Left colon (tissue), 2 donors: ENCODE measurements at places on chromosomes 6 and 20. TPM values are rescaled to one million over a fixed set of nuclear protein-coding genes. Genes with fewer than 3 reads are reported as not detected.

- no peak for DNase-seq
These were observed 99.0 kb upstream of the TNFAIP3 start for GRCh38 chr6:137767911-137768690.

GRCh38 chr20:53718142-53719021 is 124.7 kb upstream of the ZNF217 start:
- DNase-seq = no peak

DNA sequence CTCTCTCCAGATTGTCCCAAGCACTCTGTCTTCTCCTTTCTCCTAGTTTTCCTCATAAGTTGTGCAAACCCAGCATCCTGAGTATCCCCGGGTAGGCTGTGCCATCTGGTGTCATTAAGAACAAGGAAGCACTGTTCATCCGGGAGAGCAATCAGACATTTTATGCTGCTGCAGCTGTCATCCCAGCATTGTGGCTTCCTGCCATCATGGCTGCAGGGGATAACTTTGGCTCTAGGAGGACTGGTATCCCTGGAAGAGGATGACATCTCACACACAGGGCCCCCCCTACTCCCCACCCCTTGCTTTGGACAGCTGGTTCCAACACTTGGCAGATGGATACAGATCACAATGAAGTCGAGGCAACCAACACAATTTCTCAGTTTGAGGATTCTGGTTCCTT is 1195.1 kb upstream of the MAP3K7 start:
- no peak for DNase-seq

GRCh38 chr6:109225946-109226345 is 130.6 kb downstream of the CEP57L1 start:
- DNase-seq = no peak

DNA sequence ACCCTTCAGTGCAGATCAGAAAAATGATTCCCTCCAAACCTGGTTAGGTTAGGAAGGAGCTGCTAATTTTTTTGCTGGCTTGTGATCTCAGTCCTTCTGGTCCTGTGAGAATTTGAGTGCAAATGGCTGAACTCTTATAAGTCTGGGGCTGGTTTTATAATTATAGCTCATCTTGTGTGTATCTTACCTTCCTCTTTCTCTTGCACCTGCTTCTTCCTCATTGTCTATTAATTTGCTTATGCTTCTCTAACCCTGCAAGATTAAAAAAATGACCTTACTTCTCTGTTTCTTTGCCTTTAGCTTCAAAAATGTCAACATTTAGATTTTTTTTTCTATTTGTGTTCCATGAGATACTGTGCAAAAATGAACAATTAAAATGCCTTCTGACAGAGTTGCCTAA is 576.2 kb downstream of the DHX35 start:
- no peak for DNase-seq

GRCh38 chr6:84808491-84809061 is 44.2 kb upstream of the TBX18 start:
- DNase-seq = no peak

GRCh38 chr6:43980004-43980795 is 147.1 kb downstream of the MRPL14 start:
- DNase-seq = no peak

DNA sequence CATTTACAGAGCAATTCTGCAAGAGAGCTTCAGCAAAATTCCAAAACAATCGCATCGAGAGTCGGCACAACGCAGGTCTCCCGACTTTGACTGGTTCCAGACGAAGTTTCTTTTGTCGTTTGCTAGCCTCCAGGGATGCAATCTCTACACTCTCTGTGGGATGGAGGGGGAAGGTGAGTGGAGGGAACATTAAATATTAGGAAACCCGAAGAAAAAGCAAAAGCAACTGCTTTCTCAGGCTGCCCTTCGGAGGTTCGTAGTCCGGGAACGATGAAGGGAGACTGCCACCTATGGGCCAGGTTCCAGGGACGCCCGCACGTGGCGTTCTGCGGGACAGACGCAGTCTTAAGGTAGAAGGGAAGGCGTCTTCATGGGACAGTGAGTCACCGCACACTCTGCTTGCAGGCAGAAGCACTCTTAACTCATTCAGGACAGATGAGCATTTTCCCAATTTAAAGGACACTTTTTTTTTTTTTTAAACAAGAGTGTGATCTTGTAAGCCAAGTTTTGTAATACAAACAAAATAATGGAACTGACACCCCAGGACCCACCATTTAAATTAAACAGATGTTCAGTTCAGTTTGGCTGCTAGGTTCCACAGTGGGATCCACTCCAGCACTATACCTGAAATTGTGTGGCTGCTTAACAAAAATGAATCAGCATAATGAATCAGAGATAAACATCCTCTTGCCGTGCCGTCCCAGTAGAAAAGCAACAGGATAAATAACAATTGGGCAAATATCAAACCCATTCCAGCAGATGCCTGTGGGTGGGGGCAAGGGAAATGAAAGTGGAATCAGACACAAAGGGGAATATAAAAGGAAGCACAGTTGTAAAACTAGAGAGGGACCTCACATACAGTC is 65.8 kb upstream of the ARMC2 start:
- DNase-seq = peak; percentile 90

DNA sequence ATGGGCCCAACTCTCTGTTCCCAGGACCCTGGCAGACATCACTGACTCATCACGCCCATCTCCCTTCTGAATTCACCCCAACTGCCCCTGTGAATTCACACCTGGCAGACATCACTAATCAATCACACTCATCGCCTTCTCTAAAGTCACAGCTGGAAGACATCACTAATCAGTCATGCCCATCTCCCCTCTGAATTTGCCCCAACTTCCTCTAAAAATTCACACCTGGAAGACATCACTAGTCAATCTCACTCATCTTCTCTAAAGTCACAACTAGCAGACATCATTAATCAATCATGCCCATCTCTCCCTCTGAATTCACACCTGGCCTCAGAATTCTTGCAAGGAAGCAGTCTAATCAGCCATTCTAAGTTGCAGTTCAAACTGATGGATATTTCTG is 111.1 kb downstream of the FOXA2 start:
- no peak for DNase-seq

DNA sequence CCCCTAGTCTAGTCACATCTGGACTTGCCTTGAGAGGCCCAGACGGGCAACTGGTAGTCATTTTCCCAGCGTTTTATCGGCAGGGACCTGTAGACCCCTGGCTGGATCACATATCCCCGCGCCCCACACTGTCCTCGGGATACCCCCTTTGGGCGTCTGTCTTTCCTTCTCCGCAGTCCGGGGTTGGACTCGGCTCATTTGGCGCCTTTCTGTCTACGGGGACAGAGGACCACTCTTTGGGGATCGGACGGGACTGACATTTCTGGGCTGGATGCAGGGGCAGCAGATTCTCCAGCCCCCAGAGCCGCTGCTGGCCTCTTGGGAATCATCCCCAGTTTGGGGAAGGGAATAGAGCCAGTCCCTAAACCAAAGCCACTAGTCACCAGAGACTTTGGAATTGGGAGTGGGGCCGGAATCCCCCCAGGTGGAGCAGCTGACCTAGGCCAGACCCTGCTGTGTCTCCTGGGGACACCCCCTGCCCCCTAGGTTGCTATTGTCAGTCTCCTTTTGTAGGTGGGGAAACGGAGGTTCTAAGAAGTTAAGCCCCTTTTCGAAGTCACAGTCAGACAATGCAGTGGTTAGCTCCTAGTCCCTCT is 734 bp downstream of the FAM110A start:
- DNase-seq = no peak

GRCh38 chr6:101722991-101723579 is 329.6 kb downstream of the GRIK2 start:
- DNase-seq = no peak

GRCh38 chr6:52346503-52346902 is 15.4 kb upstream of the PAQR8 start:
- DNase-seq = no peak

- DNase-seq = no peak
These were observed 250.9 kb downstream of the TPBG start for GRCh38 chr6:82614518-82614917.

DNA sequence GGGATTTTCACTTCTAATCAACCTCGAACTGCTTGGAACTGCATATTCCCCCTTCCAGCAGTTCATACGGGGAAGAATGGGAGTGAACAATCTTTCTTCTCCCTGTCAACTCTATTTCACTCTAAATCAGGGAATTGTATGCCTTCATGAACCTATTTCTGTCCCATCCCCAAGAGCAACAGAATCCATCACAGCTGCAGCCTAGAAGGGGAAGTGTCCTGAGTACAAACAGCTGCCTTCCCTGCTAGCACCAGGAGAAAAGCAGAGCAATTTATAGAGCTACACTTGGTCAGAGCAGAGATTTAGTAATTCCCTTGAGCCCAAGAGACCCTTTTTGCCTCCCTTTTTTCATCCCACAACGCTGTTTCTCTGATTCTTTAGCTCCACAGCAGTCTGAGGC is 208.4 kb downstream of the ADGRG6 start:
- no peak for DNase-seq

DNA sequence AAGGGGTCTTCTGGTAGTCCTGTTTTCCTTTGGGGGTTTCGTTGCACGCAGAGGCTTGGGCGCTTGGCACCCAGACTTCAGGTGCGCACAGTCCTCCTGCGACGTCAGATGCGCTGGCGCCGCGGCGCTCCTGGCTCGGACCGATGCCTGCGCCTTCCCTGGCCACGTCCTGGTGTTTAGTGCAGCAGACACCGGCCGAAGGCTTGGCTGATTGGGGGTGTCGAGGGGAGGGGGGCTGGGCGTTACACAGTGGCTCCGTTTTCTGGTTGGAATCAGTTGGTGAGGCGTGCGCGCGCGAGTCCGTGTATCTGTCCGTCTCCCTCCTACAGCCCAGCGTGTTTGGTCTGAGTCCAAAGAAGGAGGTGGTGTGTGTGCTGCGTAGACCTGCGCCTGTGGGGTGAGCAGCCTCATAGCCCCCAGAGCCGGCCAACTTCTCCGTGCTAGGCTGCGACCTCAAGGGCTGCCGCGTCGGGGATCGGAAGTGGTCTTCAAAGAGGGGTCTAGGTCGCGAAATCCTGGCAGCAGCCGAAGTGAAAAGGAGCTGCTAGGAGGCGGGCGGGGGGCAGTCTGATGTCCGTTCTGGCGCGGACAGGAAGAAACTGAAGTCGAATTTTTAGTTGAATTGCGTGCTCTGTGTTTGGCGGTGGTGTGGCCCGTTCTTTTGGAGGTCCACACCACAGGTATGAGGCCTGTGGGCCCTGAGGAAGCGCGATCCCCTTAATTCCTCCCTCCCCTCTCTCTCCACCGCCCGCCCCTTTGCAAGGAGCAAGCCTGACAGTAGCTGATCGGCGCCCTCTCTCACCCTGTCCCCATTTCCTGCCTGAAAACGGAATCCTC is 1.5 kb downstream of the SYNDIG1 start:
- DNase-seq = no peak

DNA sequence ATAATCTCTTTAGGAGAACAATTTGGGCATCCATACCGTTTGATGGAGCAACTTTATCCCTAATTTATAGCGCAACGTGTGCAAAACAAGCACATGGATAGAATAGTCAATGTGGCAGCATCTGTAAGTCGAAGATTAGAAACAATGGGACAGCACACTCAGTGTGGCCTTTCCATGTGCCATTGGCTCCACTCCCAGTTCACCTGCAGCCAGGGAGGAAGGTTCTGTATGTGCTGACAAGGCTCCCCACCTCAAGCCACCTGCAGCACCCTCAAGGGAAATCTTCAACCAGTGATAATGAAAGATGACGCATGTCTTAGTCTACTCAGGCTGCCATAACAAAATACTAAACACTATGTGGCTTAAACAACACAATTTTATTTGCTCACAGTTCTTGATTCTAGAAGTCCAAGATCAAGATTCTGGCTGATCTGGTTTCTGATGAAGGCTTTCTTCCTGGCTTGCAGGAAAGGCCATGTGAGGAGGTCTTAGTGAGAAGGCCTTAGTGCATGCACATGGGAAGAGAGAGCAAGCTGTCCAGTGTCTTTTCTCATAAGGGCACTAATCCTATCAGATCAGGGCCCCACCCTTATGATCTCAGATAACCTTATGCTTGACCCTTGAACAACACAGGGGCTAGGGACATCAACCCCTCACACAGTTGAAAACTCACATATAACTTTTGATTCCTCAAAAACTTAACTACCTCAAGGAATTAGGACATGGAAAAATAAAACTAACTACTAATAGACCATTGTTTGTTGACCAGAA is 34.9 kb upstream of the SHLD1 start:
- DNase-seq = no peak

SIM1 gene
- total RNA-seq = not detected

NHSL1 gene
- 112 TPM for total RNA-seq

SHLD1 gene
- total RNA-seq = 8.1 TPM

HCRTR2 gene
- total RNA-seq = not detected

PI16 gene
- total RNA-seq = 2.0 TPM

PSORS1C1 gene
- 6.7 TPM for total RNA-seq

SMOC2 gene
- total RNA-seq = 14.4 TPM
